ENCODE measurements at places on chromosomes 3 and 15.

GRCh38 chr3:167862104-167862730 lies 126.7 kb downstream of the SERPINI1 start:
- DNase-seq: no peak

DNA sequence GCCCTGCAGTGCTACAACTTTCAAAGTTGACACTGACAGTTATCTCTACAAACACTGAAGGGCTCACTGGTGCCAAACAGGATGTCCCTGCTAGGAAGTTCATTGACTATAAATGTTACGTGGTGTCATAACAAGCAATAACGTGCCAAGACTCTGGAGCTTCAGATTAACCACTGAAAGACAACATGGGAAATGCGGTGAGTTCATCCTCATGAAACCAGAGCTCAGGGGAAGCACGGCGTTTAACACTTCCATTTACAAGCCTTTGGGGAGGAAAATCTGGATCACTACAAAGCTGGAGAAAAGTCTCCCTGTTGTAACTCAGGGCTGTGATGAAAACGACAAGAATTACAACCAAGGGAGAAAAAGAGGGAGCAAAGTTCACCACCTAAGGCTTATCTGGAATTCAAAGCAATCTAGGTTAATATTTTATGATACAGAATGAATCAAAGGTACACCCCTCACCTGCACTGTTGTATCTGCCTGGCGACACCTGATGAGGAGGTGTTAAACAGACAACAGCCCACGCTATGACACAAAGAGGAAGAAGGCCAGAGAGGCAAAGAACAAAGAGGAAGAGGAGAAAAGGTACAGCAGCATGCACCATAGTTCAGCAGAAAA lies 27.0 kb downstream of the SHQ1 start:
- DNase-seq: no peak

- DNase-seq: no peak
These were observed 21.2 kb upstream of the MTMR14 start for GRCh38 chr3:9627901-9628633.

- no peak for DNase-seq
These were observed 238.3 kb downstream of the NLGN1 start for GRCh38 chr3:173635826-173636225.

- DNase-seq: no peak
These were observed 2.3 kb upstream of the SLC2A2 start for GRCh38 chr3:171028779-171029232.

- no peak for DNase-seq
These were observed 123.5 kb upstream of the GOLGA6L4 start for GRCh38 chr15:84112025-84112424.

DNA sequence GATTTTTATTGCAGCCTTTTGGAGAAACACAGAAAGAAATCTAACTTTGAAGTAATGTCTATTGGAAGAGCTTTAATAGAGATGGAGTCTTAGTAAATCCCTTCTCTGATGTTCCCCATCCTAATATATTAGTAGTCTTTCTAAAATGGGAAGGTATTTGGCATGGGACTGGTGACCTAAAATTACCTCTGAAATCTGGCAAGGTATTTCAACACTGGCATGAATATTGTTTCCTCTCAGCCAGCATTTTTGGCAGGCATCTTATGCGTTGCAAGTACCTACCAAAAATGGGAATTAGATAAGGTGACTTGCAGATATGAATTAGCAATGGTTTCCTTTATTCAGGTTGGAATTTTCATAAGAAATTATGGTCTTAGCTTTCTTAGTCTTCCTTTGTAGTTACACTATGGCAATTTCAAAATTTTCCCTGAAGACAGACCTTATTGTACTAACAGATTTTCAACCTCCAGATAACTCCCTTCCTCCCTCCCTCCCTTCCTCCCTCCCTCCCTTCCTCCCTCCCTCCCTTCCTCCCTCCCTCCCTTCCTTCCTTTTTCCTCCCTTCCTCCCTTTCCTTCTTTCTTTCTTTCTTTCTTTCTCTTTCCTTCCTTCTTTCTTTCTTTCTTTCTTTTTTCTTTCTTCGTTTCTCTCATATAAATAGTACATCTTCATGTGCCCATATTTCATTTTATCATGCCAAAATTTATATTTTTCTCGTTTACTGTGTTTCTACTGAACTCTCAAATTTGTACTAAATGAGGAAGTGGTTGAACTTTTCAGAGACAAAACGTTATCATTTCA lies 168.2 kb upstream of the KCNMB2 start:
- DNase-seq: no peak

- DNase-seq: no peak
These were observed 747 bp downstream of the PLD1 start for GRCh38 chr3:171809611-171809860.

DNA sequence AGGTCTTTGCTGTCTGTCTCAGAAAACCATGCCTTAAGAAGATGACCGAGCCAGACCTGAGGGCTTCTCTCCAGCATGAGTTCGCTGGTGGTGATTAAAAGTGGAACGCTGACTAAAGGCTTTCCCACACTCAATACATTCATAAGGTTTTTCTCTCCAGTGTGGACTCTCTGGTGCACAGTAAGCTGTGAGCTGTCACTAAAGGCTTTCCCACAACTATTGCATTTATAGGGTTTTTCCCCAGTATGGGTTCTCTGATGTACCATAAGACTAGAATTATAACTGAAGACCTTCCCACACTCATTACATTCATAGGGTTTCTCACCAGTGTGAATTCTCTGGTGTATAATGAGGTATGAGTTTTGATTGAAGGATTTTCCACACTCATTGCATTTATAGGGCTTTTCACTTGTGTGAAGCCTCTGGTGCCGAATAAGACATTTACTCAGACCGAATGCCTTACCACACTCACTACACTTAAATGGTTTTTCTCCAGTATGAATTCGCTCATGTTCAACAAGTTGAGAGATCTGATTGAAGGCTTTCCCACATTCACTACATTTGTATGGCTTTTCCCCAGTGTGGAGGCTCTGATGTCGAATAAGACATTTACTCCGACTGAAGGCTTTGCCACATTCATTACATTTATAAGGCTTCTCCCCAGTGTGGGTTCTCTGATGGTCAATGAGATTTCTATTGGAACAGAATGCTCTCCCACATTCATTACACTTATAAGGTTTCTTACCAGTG lies 21.9 kb upstream of the ZNF445 start:
- DNase-seq: no peak

- DNase-seq: no peak
These were observed 154.0 kb upstream of the PTPRG start for GRCh38 chr3:61407397-61407796.

DNA sequence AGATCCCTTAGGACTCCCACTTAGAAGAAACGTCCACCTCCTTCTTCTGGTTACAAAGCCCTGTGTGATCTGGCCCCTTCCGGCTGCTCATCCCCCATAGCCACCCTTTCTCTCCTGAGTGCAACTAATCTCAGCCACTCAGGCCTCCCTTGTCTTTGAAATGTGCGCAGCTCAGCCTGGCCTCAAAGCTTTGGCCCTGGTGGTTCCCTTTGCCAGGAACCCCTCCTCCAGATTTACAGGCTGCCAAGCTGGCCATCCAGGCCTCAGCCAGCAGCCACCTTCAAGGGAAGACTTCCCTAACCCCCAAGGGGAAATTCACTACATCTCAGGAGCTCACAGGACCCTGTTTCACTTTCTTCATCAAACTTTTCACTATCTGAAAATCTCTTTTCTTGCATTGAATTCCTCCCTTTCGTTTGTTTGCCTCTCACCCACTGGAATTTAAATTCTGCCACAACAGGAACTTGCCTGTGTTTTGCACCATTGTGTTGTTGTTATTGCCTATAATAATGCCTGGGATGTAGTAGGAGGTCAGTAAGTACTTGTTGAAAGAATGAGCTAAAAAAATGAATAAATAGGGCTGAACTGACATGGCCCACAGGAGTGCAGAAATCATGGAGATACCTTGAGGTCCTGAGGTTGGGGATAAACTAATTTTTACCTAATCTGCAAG lies 109.5 kb upstream of the PFN2 start:
- DNase-seq: no peak

GRCh38 chr3:78937475-78937874 lies 830.3 kb downstream of the ROBO1 start:
- no peak for DNase-seq

DNA sequence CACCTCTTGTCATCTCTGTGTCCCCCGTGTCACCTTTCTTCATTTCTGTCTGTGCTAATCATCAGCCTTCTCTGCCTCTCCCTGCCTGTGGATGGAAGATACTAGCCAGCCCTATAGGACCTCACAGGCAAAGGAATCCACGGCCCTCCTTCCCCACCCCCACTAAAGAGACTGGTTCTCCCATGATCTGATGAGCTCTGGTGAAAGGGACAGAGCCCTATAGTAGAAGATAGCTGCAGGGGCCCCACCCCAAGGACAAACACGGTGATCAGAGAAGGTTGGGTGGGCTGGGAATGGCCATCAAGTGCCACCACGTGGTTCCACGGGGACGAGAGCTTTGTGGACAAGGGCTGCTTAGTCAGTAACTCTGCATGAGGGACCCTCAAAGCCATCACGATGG lies 27.8 kb upstream of the RASA2 start:
- DNase-seq: no peak

- no peak for DNase-seq
These were observed 120.9 kb upstream of the PFN2 start for GRCh38 chr3:150091626-150092025.

DNA sequence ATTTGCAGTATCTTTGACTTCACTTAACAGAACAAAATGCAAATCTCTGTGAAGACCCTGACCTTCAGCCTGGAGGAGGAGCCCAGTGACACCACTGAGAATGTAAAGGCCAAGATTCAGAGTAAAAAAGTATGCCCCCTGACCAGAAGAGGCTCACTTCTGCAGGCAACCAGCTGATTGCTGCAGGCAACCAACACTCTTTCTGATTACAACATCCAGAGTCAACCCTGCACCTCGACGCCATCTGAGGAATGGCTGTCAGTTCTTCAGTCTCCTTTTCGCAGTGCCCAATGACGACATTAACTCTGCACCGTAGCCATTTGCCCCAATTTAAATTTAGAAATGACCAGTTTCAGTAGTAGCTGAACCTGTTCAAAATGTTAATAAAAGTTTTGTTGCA lies 14.9 kb downstream of the ATP13A3 start:
- no peak for DNase-seq

DNA sequence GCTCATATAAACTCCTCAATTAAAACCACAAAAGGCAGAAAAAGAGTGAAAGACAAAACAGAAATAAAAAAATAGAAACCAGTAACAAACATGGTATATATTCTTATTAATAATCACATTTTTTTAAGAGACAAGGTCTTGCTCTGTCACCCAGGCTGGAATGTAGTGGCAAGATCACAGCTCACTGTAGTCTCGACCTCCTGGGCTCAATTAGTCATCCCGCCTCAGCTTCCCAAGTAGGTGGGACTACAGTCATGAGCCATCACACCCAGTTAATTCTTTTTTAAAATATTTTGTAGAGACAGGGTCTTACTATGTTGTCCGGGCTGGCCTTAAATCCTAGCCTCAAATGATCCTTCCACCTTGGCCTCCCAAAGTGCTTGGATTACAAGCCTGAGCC lies 37.1 kb downstream of the FAM240A start:
- no peak for DNase-seq

DNA sequence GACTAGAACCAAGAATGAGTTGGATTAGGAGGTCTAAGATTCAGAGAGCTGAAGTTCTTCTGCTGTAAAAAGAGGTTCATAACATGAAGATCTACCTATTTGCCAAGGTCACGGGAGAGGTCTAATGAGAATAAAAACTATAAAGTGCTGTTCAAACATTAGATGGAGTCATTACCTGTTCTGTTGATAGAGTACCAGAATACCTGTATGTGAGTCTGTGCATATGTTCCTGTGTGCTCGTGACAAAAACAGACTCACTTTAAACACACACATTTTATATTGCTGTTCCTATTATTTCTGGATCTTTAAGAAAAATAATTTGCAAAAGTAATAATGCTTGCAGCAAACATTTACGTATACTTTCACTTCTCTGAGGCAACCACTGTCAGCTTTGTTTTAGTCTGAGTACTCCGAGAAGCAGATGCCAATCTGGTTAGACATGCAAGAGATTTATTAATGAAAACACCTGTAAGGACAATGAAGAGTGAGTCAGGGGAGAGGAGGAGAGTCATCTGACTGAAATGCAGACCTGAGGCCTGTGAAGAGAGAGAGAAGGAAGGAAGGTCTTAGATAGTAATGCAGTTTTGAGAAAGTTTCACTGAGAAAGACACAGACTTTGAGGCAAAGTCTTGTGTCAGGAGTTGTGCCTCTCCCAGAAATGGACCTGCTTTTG lies 221.2 kb downstream of the SQOR start:
- DNase-seq: no peak

GRCh38 chr3:119195911-119196310 lies 22.5 kb downstream of the UPK1B start:
- DNase-seq: no peak

- DNase-seq: no peak
These were observed 556.8 kb downstream of the NSUN3 start for GRCh38 chr3:94619643-94620042.

DNA sequence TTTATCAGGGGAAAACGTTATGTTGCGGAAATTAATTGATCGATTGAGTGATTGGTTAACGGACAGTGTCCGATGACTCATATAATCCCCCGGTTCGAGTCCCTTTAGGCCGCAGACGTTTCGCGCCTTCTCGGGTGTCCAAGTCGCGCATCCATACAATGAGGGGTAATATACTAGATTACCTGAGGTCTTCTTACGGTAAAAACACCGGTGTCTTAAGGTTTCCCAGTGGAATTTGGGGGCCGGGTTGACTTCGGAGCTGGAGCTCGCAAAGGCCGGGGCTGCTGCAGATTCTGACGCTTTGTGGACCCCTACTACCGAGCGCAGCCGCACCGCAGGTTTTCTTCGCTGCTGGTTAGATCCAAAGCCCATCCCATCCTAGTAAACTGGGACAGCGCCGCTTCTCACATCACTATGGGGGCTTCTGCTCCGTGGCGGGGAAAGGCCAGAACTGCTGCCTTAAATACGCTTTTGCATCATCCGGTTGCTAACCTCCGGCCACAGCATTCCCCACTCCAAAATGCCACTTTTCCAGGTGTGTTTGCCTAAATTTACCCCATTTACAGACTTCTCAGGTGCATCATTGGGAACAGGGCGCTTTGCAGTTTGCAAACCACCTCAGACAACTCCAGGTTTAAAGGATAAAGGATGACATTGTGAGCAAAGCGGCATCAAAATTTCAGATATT lies 858 bp upstream of the SACM1L start:
- DNase-seq: no peak

- DNase-seq: no peak
These were observed 11.4 kb upstream of the CSPG4 start for GRCh38 chr15:75723847-75724660.

- no peak for DNase-seq
These were observed 32.4 kb downstream of the POC1A start for GRCh38 chr3:52121813-52122212.

- no peak for DNase-seq
These were observed 55.2 kb upstream of the SMAD6 start for GRCh38 chr15:66646799-66647198.

- no peak for DNase-seq
These were observed 721 bp downstream of the MYEF2 start for GRCh38 chr15:48177383-48177765.

DNA sequence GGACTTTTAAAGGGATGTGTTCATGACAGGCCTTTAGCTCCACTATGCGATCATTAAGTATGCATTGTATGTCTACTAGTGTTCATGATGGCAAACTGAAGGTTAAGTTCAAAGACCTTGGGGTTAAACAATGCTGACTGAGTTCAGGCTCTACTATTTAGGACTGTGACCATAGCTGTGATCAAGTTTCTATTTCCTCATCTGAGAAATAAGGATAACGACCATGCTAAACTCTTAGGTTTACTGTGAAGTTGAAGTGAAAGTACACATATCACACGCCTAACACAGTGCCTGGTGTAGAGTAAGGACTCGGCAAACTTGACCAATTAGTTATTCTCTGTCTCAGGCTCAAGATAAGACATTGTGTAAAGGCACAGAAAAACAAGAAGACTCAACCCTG lies 243.2 kb downstream of the MBNL1 start:
- DNase-seq: no peak

- DNase-seq: no peak
These were observed 47.4 kb upstream of the APEH start for GRCh38 chr3:49626796-49627195.

All from stimulated activated CD8-positive, alpha-beta memory T cell treated with anti-CD3 and anti-CD28 coated beads, Interleukin-7, amount 100 ng/mL, for 1 hour (primary cell).